ENCODE measurements at places on chromosomes 7 and 10.

GRCh38 chr10:108169846-108170245 is 1005.3 kb upstream of the SORCS1 start:
- DNase-seq = no peak

DNA sequence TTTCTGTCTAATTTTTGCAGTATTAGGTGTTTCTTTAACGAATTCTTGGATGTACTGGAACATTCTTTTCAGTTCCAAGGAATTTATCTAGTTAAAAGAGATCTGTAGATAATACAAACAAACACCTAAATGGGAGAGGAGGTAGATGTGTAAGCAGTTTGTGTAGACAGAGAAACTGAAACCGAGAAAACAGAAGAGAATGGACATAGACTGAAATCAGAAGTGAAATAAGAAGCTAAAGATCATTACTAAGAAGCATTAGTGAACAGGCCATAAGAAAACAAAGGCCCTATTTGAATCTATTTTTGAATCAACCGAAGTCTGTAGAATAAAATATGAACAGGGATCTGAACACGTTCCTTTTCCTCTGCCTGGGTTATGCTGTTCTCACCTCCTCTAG is 26.5 kb upstream of the TMEM229A start:
- DNase-seq = no peak

GRCh38 chr10:21975378-21975990 is 28.0 kb downstream of the DNAJC1 start:
- no peak for DNase-seq

DNA sequence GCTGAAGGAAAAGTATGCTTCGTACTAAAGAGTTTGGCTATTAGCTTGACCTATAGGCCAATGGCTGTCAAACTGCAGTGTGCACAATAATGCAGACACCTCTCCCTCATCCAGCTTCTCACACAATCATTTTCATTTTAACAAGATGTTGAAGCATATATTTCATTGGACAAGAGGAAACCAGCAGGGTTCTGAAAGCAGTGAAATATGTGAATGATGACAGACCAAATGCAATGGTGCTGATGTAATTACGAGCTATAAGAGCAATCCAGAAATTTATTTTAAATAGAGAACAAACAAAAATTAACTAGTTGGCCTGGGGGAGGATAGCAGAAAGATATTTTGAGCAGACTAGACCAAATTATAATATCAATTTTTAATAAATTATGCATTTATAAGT is 331.5 kb upstream of the AKR1E2 start:
- DNase-seq = no peak

- no peak for DNase-seq
Measured at GRCh38 chr7:114921631-114922025, 266 bp upstream of the MDFIC start.

DNA sequence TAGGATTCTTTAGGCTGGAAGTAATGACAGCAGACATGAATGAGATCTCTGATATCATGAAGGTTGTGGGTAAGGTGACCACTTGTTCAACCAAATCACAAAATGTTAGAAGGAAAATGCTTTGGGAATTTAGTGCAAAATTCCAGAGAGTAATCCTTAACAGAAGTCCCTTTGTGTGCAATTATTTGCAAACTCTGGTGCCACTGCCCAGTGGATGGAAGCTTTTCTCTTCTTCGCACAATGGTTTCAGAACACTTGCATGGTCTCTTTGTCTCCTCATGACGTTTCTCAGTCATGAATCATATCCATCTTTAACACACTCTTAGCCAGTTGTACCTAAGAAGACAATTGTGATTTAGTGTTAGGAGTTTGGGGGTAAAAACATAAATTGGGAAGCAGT is 570.4 kb upstream of the ANKRD30A start:
- DNase-seq = no peak

DNA sequence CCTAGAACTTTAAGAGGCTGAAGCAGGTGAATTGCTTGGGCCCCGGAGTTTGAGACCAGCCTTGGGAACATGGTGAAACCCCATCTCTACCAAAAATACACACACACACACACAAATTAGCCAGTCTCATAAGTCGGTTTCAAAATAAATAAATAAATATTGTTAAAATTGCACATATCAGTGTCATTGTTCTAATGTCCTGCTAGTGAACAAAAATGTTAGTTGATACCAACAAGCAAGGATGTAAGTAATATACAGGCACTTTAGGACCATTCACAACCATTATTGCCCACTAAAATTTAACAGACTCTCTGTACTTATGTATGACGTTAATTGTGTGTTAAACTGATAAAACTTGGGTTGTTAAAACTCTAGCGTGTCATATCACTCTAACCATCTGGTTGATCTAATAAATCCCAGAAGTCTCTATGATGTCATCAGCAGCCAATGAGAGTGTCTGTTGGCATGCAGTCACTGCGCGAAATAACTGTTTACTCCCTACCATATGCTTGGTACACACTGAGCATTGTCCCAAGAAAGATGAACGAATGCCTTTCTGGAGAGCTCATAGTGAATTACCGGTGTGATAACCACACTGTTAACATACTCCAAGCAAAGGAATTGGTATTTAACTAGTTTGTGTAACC is 30.4 kb upstream of the OTUD1 start:
- no peak for DNase-seq

DNA sequence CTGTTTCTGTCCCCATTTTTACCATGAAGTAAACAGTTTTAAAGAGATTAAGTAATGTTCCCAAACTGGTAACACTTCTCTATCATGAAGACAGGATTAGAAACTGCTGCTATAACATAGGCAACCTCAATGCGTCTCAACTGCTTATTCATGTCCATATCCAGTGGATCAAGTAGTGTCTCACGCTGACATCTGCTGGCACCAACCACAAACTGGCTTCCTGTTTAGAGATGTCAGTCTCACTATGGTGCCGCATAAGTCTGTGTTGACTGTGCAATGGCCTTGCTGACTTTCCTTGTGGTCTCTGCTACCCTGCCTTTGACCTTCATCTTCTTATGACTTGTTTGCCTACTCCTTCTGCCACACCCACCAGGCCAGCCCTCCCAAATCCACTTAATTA is 369.6 kb upstream of the DPP6 start:
- DNase-seq = no peak

- no peak for DNase-seq
Measured at GRCh38 chr7:24702755-24703154, 54.5 kb downstream of the GSDME start.
